ENCODE measurements at places on chromosomes 4 and X.

DNA sequence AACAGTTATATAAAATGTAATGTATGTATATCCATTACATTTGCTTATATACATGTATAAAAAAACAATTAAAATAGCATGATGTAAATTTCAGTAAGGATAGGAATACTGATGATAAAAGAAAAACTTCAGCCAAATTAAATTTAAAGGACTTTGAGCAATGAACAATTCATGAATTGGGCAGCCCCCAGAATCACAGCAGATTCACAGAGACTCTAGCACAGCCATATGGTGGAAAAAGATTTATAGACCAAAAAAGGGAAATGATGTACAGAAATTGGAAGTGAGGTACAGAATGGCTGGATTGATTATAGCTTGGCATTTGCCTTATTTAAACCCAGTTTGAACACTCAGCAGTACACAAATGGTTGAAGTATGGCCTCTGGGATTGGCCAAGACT, 34.7 kb upstream of the RAB40AL start:
- no peak for DNase-seq

DNA sequence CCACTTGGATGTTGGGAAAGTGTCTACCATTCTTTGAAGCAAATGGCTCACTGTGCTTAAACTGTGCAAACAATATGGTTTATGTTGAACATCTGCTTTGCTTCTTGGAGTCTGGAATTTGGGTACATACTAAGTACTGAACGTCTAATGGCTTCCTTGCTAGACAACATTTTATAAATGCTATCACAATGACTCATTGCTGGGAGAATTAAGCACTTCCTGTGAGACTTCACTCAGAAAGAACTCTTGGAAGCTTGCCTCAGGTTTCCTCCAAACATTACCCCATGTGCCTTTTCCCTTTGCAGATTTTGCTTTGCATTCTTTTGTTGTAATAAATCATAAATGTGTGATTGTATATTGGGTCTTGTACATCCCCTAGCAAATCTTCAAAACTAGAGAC, 139.7 kb downstream of the PACRGL start:
- no peak for DNase-seq

DNA sequence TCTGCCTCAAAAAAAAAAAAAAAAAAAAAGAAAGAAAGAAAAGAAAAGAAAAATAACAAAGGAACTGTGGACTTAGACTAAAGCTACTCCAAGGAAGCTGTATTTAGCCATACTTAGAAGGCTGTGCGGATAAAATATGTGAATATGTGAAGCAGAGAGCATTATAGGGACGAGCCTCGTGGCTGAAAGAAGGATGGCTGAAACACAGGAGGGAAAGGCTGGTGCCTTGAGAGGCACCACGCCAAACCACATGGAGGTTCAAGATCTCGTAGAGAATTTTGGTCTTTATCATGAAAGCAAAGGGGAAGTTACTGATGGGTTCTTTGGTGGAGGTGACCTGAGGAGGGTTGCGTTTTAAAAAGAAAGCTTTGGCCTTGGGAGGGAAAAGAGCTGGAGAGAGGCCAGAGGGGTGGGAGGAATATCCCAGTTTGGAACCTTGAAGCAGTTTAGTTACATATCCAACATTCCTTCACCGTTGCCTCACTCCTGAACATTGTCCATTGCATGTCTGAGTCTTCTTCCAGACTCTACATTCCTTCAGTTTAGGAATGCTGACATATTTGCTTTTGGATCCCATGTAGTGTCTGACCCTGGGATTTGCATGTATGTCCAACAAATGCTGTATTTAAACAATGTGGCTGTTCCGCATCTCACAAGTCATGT, 82.5 kb downstream of the CPE start:
- no peak for DNase-seq

- peak; percentile 86 for DNase-seq
Measured at GRCh38 chr4:82780752-82781231, 17.8 kb downstream of the SCD5 start.

- no peak for DNase-seq
Measured at GRCh38 chr4:179095585-179096221, 1653.5 kb upstream of the AGA start.

DNA sequence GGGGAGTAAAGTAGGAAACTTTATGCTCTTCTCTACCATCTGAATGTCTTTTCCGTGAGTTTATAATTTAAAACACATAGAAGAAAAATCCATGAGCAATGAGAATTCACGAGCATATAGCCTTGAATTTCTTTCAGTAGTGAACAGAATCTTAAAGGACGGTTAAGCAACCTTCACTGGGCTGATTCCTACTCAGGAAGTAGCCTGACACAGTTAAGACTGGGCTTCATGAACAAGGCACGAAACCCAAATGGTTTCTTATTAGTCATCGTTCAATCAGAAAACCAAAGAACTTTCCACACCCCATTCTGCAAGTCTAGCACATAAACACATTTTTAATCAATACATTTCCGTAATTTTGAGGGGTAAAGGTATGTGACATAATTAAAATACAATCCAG, 95.8 kb downstream of the SH3KBP1 start:
- no peak for DNase-seq

DNA sequence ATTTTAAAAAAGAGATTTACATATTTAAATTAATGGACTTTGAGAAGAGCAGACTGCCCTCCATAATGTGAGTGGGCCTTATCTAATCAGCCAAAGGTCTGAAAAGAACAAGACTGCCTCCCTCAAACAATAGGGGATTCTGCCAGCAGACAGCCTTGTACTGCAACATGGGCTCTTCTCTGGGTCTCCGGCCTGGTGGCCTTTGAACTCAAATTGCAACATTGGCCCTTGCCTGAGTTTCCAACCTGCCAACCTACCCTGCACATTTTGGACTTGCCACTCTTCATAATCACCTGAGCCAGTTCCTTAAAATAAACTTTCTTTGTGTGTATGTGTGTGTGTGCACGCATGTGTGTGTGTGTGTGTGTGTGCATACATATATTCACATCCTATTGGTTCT, 90.8 kb upstream of the OTUD4 start:
- DNase-seq: no peak

- no peak for DNase-seq
Measured at GRCh38 chr4:149735796-149736195, 79.8 kb downstream of the IQCM start.

- no peak for DNase-seq
Measured at GRCh38 chr4:11209826-11210225, 218.9 kb downstream of the HS3ST1 start.

- DNase-seq: no peak
Measured at GRCh38 chrX:3252744-3253143, 93.7 kb downstream of the MXRA5 start.

DNA sequence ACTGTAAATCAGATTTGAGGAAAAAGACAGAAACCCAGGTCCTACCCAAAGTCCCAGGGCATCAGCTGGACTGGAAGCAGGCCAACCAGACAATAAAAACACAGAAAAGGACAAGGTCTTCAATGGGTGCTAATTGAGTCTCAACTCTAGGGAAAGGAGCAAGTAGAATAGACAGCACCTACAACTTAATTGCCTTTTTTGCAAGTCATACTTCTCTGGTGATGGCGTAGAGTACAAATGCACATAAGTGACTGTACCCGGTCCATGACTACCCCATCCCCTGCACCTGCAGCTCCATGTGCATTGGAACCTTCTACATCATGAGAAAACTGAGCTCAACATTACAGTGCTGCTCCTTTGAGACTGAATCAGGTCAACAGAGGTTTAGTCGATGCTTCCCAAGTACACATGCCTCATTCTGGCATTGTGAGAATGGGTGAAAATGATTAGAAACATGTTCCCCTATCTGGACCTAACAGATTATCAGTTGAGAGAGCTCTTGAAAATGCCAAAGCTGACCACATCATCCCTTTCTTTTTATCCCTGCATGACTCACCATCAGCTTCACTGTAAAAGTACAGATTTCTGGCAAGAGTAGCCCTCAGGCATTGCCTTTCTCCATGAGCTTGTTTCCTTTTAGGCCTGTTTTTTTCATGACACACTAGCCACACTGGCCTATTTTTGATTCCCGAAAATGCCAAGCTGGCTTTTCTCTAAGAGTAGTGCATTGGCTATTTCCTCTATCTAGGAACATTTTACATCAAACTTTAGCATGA, 298.3 kb downstream of the HS3ST1 start:
- no peak for DNase-seq
